ENCODE measurements at places on chromosomes 2 and 18.

GRCh38 chr18:47794725-47795433 lies 135.6 kb downstream of the SMAD2 start:
- no peak for DNase-seq

DNA sequence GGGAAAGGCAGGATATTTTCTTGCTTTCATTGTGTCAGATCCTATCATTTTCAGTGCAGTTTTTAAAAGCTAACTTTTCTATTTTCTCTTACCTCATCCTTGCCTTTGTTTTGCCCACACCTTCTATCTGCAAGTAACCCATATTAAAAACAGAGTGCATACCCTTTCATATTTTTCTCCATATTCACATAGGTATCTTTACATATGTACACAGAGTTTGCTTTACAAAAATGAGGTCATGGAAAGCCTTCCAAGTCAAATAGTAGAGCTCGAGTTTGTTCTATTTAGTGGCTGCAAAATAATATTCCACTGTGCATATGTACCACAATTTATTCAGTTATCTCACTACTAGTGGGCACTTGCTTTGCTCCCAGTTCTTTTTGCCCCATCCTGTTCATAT lies 3.9 kb upstream of the DHRS9 start:
- DNase-seq = no peak

DNA sequence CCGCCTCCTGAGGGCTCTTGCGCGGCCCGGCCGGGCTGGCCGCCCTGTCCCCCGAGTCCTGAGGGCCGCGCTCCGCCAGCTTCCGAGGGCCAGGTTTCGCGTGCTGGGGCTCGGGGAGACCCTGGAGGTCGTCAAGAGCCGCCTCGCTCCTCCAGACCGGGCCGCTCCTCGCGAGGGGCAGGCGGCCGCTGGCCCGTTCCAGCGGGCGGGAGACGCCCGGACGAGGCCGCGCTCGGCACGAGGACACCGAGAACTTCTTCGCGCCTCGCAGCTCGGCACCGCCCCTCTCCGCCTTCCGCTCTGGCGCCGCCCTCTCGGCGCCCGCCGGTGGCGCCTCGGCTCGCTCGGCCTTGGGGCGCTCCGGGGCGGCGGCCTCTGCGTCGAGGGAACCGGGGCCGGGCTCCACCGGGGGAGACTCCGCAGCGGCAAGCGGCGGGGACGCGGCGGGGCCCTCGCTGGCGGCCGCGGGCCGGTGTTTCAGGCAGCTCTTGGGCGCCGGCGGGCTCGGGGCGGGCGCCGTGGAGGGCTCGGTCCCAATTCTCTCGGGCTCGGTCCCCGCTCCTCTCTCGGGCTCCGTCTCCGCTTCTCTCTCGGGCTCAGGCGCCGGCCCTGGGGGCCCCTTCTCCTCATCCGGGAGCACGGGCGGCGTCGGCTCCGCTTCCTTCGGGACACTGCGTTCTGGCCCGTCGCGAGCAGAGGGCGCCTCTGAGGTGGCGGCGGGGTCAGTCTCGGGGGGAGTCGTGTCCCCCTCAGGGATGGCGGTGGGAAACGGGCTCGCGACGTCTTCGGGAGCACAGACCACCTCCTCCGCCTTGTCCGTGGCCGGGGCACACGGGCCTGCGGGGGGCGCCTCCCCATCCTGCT lies 91.6 kb upstream of the MGAT4A start:
- DNase-seq = no peak

DNA sequence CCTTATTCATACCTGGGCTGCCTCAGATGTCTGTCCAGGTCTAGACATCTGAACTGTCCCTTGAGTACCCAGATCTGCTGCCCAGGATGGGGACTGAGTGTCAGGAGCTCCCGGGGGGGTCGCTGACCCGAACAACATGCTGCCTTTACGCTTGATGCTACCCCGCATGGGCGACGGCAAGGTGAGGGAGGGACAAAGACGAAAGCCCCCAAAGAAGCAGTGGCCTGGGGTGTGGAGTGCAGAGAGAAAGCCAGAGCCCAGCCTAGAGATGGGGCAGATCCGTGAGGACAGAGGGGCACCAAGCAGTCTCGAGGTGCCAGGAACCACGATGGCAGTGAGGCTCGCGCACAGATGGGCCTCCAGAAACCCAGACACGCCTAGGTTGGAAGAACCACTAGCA lies 234.7 kb downstream of the ATAD2B start:
- no peak for DNase-seq

DNA sequence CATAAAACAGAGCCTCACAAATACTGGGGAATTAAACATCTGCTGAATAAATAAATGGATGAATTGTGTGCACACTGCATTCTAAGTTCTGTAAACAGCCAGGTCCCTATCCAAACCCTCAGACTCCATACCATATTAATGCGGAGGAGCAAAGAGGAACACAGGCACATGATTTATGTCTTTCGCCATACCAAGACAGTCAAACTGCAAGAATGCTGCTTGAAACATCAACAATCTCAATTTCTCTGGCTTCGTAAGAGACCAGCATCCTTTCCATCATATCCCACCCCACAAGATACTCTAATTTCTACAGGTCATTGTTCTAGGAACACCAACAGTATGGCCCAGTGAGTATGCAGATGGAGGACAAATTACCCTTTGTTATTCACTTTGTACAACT lies 15.0 kb downstream of the KANSL3 start:
- DNase-seq = no peak

GRCh38 chr2:62824388-62824787 lies 118.9 kb downstream of the EHBP1 start:
- no peak for DNase-seq

GRCh38 chr2:126776255-126776654 lies 120.3 kb downstream of the GYPC start:
- DNase-seq = no peak

GRCh38 chr18:78727877-78728783 lies 251.5 kb upstream of the SALL3 start:
- no peak for DNase-seq

DNA sequence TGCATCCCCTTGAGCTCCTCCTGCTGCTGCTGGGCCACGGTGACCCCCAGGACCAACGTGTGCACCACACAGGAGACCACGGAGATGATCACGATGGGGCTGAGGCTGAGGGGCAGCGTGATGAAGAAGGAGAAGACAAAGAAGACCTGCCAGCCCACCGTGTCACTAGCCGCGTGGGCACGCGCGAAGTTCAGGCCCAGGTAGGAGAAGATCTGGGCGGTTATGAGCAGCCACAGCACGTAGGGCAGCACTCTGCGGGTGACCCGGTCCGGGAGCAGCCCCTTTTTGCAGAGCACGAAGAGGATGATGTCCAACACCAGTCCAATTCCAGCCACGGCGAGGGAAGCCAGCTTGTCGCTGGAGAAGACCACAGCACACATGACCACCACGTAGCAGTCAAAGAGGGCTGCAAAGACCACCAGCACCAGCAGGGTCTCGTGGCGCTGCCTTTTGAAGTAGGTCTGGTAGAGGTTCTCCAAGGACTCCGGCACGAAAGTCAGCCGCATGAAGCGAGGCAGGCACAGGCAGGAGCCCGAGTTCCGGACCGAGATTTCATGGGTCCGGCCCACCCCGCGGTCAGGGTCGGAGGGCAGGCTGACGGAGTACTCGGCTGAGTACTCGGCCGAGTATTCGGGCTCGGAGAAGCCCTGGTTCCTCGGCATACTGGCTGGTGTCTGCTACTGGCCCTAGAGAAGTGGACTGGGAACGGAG lies 1.6 kb downstream of the ADCY3 start:
- no peak for DNase-seq

DNA sequence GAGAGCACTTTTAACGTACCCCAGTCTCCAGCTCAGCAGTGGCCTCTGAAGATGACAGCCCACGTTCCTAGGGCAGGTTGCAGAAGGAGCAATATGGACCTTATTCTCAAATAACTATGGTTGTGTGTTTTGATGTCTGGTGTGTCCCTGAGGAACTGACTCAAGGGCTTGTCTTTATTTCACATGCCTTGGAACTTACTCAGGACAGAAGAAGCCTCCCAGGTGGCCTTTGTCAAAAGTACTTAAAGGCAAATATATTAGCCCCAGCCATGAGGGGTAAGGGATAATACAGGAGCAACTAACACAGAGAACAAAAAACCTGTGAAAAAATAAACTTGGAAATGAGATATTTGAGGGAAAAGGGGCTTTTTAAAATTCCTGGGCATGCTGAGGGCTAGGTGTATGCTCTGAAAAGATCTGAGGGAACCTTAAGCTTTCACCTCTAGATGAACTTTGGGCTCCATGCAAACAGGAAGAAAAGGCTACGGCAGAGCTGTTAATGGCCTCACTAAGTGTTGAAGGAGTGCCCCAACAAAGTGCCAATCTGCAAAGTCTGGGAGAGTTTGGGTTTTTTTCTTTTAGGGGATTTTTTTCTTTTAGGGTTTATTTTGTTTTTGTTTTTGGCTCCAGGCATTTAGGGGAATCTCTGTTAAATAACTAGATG lies 40.3 kb downstream of the SRBD1 start:
- DNase-seq = no peak

DNA sequence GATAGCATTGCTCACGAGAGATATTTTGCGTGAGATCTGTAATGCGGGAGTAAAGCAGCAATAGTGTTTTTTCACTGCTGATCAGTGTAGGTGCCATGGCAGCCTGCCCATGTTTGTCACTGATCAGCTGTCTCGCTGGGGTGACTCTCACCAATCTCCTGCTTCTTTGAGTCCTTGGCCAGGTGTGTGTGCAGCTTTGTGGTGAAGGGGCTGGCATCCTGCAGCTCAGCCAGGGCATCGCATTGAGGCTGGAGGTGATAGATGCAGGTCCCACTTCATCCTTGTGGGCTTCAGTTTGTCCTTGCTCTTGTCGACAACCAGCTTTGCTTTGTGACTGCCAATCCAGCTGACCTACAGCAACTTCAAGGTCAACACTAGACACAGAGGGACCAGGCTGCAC lies 258.3 kb upstream of the CXCR4 start:
- no peak for DNase-seq
